ENCODE measurements at places on chromosomes 2 and 18. TPM values are rescaled to one million over a fixed set of nuclear protein-coding genes. Genes with fewer than 3 reads are reported as not detected.

DNA sequence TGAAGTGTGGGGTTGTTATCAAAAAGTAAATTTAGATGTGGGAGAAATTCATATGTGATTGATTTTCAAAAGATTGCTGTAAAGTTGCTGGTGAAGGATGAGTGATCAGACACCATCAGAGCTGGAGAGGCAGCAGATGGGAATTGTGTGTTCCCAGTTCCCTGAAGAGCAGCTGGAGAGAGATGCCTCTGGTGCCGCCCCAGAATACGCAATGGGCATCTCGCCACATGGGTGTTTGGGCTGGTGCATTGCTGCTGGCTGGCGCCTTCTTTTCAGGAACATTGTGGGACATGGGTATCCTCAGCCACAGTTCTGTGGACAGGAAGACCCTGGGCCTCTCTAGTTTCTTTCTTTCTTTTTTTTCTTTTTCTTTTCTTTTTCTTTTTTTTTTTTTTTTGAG lies 11.9 kb downstream of the ATG4B start:
- DNase-seq, result no peak
- H3K27ac ChIP-seq, result no peak overlapping the region
- no peak overlapping the region for H3K4me3 ChIP-seq
- H3K4me1 ChIP-seq, result peaks cover 6% of the 10 kb centered on the region
- no peaks in the 10 kb centered on the region for H3K27me3 ChIP-seq
- peaks cover 47% of the 10 kb centered on the region for H3K36me3 ChIP-seq

GRCh38 chr2:60840880-60841279 lies 40.5 kb upstream of the REL start:
- H3K27me3 ChIP-seq, result no peaks in the 10 kb centered on the region
- H3K36me3 ChIP-seq, result no peaks in the 10 kb centered on the region
- no peak for DNase-seq
- H3K4me3 ChIP-seq, result no peak overlapping the region

GRCh38 chr2:129673234-129673633 lies 306.2 kb upstream of the RAB6C start:
- H3K36me3 ChIP-seq, result no peaks in the 10 kb centered on the region
- H3K4me1 ChIP-seq, result no peaks in the 10 kb centered on the region
- no peak overlapping the region for H3K27ac ChIP-seq

DNA sequence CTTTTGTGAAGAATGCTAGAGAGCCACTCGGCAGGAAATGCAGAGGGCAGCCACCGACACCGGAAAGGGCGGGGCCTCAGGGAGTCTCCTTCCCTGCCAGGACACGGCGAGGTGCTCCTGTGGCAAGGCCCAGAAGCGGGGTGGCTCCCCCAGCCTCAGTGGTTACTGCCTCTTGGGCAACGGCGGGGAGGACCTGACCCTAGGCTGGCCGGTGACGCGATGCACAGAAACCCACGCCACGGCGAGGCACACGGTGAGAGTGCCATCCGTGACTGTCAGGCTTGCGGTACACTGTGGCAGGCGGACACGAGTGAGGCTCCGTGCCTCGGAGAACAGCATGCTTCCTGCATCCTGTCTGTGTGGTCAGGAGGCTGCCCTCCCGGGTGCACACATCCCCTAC lies 47.8 kb downstream of the ZAP70 start:
- no peak overlapping the region for H3K27ac ChIP-seq
- no peaks in the 10 kb centered on the region for H3K4me1 ChIP-seq
- H3K27me3 ChIP-seq, result no peaks in the 10 kb centered on the region
- no peak for DNase-seq

The GBX2 gene
- total RNA-seq, result not detected

- H3K36me3 ChIP-seq, result peaks cover 1% of the 10 kb centered on the region
- H3K27ac ChIP-seq, result peak overlapping the region; percentile 98
- H3K4me3 ChIP-seq, result peak overlapping the region; percentile 70
- no peaks in the 10 kb centered on the region for H3K27me3 ChIP-seq
- no peak for DNase-seq
Measured at GRCh38 chr2:144507441-144508171, 12.3 kb downstream of the ZEB2 start.

- H3K27me3 ChIP-seq, result no peaks in the 10 kb centered on the region
- no peak overlapping the region for H3K27ac ChIP-seq
- no peak overlapping the region for H3K4me3 ChIP-seq
- H3K36me3 ChIP-seq, result peaks cover 100% of the 10 kb centered on the region
Measured at GRCh38 chr18:63395503-63395902, 26.8 kb downstream of the VPS4B start.

The LIMS3 gene
- 2.4 TPM for total RNA-seq

DNA sequence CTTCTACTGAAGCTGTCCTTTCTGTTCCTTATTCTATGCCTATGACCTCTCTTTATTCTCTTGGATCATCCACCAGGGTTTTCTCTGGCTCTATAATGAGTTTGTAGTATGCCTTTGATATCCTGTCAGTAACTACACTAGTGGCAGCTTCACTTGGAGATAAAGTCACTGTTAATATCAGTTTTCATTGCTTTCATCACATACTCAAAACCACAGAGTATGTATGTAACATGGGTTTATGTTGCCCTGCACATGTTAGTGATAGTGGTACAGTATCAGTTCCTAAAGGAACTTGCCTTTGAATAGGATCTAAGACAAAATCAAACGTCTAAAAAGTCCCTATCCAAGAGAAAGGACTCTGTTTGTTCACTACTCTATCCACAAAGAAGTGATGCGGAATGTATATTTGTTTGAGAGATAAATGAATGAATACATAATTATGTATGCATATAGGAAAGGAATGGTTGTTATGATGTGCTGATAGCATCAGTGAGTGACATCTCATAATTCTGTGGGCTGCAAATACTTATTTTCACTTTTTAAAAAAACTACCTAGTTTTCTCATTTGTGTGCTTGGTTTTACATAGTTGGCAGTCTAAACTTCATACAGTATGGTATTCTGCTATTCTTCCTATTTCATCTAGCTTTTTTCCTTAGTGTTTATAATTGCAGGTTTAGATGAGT lies 45.1 kb downstream of the TET3 start:
- H3K4me1 ChIP-seq, result peaks cover 29% of the 10 kb centered on the region
- DNase-seq, result no peak
- no peak overlapping the region for H3K27ac ChIP-seq
- no peak overlapping the region for H3K4me3 ChIP-seq

DNA sequence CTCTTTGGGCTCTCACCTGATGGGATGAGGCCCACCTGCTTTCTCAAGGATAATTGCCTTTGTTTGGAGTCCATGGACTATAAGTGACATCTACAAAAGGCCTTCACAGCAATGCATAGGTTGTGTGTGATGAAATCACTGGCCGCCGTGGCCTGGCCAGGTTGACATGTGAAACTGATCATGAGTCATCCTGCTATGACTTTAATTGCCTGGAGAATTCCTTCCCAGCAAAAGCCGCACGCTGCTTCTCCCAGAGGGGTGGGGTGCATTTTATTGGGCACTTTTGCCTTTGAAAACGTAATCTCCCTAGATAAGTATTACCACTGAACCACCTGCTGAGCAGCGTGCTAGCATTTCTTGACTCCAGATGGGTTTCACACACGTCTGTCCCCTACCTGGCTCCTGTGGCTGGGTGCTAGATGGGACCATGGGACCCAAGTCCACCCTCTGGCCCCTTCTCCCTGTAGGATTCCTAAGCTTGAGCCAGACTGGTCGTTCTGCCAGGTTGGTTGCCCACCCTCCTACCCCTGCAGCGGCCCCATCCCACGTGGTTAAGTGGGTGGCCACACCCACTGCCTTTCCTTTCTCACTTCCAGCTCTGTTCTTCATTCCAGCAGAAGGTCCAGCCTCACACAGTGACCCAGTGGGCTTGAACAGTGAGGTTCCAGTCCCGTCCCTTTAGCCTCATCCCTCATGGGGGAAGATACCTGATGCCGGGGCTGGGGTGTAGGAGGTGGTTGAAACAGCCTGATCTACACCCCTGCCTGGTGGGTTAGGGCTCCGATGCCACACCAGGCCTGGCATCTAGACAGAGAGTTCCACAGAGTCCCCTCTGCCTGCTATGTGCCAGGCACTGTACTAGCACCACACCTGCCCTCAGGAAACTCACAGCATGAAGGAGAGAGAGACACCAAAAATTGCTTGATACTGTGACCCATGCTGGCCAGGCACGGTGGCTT lies 89.6 kb downstream of the GBX2 start:
- H3K4me3 ChIP-seq, result no peak overlapping the region
- no peak overlapping the region for H3K27ac ChIP-seq
- no peaks in the 10 kb centered on the region for H3K36me3 ChIP-seq
- no peak for DNase-seq
- no peaks in the 10 kb centered on the region for H3K4me1 ChIP-seq

DNA sequence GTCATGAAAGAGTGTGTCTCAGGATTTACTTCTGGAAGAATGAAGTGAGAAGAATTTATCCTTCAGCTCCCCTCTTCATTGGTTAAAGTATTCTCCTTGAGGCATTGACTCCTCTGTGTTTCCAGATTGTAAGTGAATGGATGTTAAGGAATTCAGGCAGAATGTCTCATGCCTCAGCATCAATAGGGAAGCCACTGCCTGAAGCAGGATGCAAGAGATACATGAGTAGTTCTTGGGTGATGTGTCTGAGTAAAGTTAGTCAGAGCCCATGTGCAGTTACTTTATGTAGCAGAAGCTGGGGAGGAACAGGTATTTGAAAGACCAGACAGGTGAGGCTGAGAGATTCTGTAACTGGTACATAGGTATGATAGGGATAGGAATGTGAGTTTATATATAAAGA lies 34.0 kb upstream of the TMEFF2 start:
- no peak overlapping the region for H3K27ac ChIP-seq
- no peak for DNase-seq
- no peak overlapping the region for H3K4me3 ChIP-seq
- H3K27me3 ChIP-seq, result no peaks in the 10 kb centered on the region
- H3K4me1 ChIP-seq, result no peaks in the 10 kb centered on the region

DNA sequence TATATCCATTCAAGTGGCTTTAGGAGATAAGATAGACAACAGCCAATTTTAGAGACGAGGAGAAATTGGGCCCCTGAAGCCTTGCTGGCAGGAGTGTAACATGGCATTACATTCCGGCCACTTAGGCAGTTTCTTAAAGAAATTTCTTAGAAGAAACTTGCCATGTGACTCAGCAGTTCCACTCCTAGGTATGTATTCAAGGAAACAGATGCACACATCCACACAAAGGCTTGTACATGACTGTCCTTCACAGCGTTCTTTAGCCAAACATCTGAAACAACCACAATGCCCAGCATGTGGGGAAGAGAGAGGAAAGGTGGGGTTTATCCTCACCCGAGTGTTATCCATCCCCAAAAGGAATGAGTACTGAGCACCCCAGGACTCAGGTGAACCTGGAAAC lies 107.1 kb downstream of the NFATC1 start:
- no peak for DNase-seq
- peaks cover 21% of the 10 kb centered on the region for H3K4me1 ChIP-seq
- no peaks in the 10 kb centered on the region for H3K27me3 ChIP-seq
- no peaks in the 10 kb centered on the region for H3K36me3 ChIP-seq
- no peak overlapping the region for H3K27ac ChIP-seq

The LDLRAD4 gene
- 24.6 TPM for total RNA-seq

GRCh38 chr18:77058290-77058835 lies 74.2 kb downstream of the MBP start:
- no peak overlapping the region for H3K4me3 ChIP-seq
- H3K27me3 ChIP-seq, result no peaks in the 10 kb centered on the region
- DNase-seq, result no peak
- no peak overlapping the region for H3K27ac ChIP-seq

GRCh38 chr2:23746141-23746863 lies 180.6 kb downstream of the ATAD2B start:
- no peak for DNase-seq
- H3K4me3 ChIP-seq, result no peak overlapping the region
- peaks cover 8% of the 10 kb centered on the region for H3K4me1 ChIP-seq
- H3K27ac ChIP-seq, result no peak overlapping the region

GRCh38 chr2:181197140-181197760 lies 216.8 kb downstream of the UBE2E3 start:
- H3K27me3 ChIP-seq, result no peaks in the 10 kb centered on the region
- H3K4me1 ChIP-seq, result no peaks in the 10 kb centered on the region
- no peak for DNase-seq
- H3K36me3 ChIP-seq, result no peaks in the 10 kb centered on the region

The MDH1B gene
- 3.3 TPM for total RNA-seq

The TSPYL6 gene
- not detected for total RNA-seq

GRCh38 chr2:231800493-231801091 lies 14.3 kb downstream of the COPS7B start:
- no peak overlapping the region for H3K27ac ChIP-seq
- H3K27me3 ChIP-seq, result no peaks in the 10 kb centered on the region
- no peak overlapping the region for H3K4me3 ChIP-seq
- no peaks in the 10 kb centered on the region for H3K4me1 ChIP-seq
- peaks cover 96% of the 10 kb centered on the region for H3K36me3 ChIP-seq
- DNase-seq, result no peak

- no peaks in the 10 kb centered on the region for H3K4me1 ChIP-seq
- no peak overlapping the region for H3K4me3 ChIP-seq
- no peak overlapping the region for H3K27ac ChIP-seq
- peak; percentile 46 for DNase-seq
- no peaks in the 10 kb centered on the region for H3K27me3 ChIP-seq
Measured at GRCh38 chr2:204180649-204181048, 244.1 kb downstream of the ICOS start.

DNA sequence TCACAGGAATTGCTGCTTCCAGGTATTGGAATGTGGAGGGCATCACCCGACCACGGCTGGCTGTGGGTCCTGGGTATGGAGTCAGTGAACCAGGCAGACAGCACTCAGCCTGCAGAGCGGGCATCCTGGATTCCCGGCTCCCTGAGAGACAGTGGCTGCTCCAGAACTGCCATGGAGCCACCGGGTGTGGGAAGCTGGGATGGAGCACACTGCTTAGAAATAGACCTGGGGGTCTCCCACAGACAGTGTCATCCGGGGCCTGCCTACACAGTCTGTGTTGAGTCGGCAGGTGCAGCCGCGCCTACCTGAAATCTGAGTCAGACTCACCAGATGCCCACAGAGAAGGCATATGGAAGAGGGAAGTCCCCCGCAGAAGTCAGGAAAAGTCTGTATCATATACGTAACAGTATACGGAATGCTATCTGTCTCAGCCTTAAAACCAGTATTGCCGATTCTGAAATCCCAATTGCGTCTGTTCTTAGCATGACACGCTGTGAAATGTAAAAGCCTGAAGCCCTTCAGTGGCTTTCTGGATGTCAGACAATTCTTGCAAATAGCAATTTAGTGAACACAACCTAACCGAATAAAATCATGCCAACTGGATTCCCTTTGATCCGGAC lies 509.7 kb upstream of the MYT1L start:
- no peak for DNase-seq
- no peaks in the 10 kb centered on the region for H3K4me1 ChIP-seq
- H3K4me3 ChIP-seq, result no peak overlapping the region
- H3K27ac ChIP-seq, result no peak overlapping the region
- no peaks in the 10 kb centered on the region for H3K36me3 ChIP-seq
